ENCODE measurements at places on chromosomes 1 and 21.

DNA sequence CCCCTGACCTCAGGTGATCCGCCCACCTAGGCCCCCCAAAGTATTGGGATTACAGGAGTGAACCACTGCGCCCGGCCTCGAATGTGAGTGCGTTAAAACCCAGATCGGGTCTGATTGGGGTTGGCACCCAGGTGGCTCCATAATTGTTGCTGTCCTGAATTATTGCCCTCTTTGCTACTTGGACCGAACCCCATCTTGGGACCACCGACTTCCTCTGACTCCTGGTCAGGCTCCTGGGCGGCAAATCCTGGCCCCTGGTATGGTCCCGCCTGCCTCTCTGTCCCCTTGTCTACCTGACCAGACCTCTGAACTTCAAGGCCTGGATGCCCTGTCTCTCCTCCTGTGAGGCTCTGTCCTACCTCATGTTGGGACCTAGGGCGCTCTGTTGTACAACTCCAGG lies 32.8 kb downstream of the L1TD1 start:
- DNase-seq, result no peak

GRCh38 chr21:23374155-23374554 lies 2233.1 kb downstream of the MRPL39 start:
- DNase-seq, result no peak

GRCh38 chr1:18828224-18828623 lies 31.2 kb downstream of the TAS1R2 start:
- no peak for DNase-seq

DNA sequence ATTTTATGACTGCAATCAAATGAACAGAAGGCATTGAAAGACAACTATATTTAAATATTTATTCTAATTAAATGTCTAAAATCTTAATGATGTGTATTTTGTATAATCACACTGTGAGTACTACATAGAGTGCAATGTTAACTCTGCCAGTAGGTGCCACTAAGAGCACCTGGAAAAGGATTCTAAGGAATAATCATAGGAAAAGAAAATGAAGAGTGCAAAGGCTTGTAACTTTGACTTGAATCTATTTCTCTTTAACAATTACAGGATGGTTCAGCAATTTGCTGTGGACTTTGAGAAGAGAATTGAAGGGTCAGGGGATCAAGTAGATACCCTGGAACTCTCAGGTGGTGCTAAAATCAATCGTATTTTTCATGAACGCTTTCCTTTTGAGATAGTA lies 200.4 kb downstream of the DNM3 start:
- no peak for DNase-seq

GRCh38 chr21:26138615-26139257 lies 31.8 kb downstream of the APP start:
- no peak for DNase-seq

- DNase-seq, result no peak
These were observed 36.8 kb upstream of the SYT14 start for GRCh38 chr1:209901211-209901610.

GRCh38 chr1:177010211-177010825 lies 154.2 kb downstream of the ASTN1 start:
- DNase-seq, result no peak

- no peak for DNase-seq
These were observed 9.8 kb upstream of the FNBP1L start for GRCh38 chr1:93437976-93438605.

DNA sequence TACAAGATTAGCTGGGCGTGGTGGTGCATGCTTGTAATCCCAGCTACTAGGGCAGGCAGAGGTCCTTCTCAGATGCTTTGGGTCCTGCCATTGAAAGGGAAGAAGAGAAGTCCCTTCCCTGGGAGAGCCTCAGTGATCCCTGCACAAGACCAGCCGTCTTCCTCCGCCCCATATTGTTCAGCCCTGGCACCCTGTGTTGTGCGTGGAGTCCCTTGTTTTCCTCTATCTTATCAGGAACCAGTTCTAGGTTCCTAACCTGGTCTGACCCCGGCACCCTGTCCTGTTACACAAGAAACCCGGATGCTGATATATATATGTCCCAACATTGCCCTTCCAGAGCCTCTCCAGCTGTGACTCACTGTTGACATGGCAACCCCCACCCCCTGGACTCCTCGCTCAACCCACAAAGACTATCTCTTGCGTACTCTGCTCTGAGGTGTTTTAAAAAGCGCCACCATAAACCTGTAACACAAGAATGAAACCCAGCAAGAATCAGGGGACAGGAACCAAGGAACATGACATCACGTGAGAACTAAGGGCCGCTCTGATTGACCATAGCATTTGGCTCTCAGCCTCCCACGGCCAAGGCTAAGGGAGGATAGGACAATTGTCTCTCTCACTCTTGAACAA lies 4.8 kb downstream of the MX2 start:
- DNase-seq, result no peak

GRCh38 chr1:233582439-233582838 lies 31.5 kb upstream of the KCNK1 start:
- peak; percentile 5 for DNase-seq

DNA sequence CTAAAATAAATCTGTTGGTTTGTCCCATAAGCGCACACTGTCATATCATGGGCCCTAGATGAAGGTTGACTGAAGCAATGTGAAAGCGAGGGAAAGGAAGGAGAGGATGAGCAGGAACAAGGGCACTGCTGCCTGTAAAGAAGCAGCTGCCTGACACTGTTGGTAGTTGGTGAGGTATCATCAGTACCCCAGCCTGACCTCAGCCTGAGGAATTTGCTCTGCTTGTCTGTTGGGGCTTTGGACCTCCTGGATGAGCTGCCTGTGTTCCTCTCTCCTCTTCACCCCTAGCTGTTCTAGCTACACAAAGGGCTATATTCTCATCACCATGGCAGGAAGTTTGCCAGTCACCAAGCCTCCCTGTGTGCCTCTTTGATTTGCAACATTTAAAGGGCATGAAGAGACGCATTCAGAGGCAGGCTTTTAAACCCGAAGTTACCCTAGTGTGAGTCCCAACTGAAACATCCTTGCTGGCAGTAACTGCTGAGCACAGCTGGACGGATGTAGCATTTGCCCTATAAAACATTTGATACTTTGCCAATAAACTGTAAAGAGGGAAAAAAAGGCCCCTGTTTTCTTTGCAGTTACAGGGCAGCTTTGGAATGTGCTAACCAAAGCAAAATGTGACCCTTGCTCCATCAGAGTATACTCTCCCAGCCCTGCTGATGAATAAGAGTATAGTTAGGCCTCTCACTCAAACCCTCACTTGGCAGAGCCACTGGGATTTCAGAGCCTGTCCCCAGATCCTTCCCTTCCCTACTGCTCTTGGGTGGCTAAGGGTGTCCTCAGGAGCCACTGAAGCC lies 22.2 kb upstream of the SPATA6 start:
- no peak for DNase-seq

- DNase-seq, result no peak
These were observed 58.4 kb downstream of the NTMT2 start for GRCh38 chr1:170204121-170204520.

- DNase-seq, result no peak
These were observed 240.1 kb downstream of the RHOU start for GRCh38 chr1:228975238-228975907.

- no peak for DNase-seq
These were observed 73.5 kb downstream of the WLS start for GRCh38 chr1:68158837-68159236.

GRCh38 chr1:242489545-242489944 lies 35.0 kb downstream of the PLD5 start:
- DNase-seq, result no peak

DNA sequence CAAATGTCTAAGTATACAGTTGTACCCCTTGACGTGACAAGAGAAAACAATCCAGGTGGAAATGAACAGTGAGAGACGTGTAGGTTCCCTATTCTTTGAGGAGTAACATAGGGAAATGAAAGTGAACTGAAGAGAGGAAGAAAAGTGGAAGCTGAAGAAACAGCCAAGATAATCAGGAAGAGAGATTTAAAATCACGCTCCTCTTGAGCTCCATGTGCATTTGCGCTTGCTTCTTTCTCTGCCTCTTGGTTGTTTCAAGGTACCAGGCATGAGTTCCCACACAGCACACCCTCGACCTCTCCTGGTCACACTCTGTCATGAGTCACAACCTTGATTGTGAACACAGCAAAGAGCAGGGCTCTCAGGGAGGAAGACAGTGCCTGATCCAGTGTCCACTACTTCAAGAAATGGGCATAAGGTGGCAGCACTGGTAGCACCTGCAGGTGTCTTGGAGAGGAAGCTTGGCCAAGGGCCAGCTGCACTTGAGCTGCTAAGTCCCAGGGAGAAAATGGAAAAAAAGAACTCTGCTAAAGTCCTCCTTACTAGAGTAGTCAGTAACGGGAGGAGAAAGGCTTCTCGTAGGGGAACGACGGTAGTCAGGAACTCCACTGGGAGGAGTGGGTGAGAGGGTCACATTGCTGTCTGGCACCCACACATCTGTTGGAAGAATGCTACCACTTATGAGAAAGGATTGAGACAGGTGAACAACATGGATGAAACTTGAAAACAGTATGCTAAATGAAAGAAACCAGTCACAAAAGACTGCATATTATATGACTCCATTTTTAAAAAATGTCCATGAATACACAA lies 18.3 kb upstream of the ARID1A start:
- peak; percentile 24 for DNase-seq

- DNase-seq, result no peak
These were observed 262.6 kb downstream of the SIPA1L2 start for GRCh38 chr1:232367293-232367692.

- DNase-seq, result no peak
These were observed 18.6 kb downstream of the PTTG1IP start for GRCh38 chr21:44854664-44855446.

DNA sequence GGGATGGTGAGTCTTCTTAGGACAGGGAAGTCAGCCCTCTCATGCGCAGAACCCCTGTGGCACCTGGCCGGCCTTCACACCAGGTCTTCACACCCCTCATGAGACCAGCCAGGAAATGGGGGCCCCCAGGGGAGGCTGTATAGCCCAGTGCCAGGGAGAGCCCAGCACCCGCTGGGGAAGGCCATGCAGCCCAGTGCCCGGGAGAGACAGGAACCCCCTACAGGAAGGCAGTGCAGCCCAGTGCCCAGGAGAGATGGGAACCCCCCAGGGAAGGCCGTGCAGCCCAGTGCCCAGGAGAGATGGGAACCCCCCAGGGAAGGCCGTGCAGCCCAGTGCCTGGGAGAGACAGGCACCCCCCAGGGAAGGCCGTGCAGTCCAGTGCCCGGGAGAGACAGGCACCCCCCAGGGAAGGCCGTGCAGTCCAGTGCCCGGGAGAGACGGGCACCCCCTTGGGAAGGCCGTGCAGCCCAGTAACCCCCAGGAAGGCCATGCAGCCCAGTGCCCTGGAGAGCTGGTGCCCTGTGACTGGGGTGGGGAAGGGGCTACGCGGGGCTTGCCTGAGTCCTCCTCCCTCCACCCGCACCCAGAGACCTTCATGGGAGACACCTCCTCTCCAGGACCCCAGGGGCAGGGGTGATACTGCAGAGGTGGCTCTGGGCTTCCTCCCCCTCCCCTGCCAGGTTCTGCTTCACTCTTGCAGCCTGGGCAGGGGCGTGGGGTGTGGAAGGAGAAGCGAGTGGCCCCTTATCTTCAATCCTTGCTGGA lies 110.5 kb upstream of the COL6A1 start:
- DNase-seq, result no peak

- DNase-seq, result no peak
These were observed 18.3 kb upstream of the NPHP4 start for GRCh38 chr1:6010554-6010953.

GRCh38 chr1:68293609-68294366 lies 61.5 kb upstream of the WLS start:
- DNase-seq, result peak; percentile 57

DNA sequence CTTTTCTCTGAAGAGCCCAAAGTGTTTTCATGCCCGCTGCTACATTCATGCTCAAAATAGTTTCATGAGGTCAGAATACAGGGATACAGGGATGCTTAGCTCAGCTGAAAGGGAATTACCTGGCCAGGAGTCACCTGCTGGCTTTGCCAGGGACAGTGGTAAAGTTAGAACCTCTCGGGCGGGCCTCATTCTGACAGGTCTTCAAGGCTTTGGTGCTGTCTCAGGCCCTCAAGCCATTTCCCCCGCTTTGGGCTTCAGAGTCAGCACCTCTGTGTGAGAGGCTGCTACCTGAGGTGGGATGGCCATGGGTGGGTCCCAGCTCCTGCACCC lies 5.5 kb downstream of the RASSF5 start:
- no peak for DNase-seq

DNA sequence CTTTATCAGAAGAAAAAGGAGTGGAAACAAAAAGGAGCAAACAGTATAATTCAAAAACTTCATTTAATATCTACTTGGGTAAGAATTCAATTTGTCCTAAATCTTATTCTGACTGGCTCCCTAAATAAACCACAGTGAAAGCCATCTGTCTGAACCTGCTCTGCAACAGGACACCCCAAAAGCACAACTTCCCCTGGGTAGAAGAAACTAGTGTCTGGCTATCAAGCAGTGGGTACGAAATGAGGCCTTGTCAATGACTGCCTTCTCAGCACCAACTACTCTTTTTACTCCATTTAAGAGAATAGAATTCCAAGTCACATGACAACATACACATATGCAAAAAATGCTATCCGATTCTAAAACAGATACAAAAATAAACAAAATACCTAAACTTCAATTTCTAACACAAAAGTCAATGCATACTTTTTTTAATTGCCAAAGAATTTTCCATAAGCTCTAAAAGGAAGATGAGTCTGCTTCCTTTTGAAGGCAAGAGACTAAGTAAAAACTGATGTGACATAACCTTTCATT lies 206.8 kb downstream of the SLC45A1 start:
- DNase-seq, result no peak

GRCh38 chr1:15902882-15903281 lies 55.4 kb downstream of the SPEN start:
- no peak for DNase-seq

GRCh38 chr1:212525479-212526110 lies 83.0 kb upstream of the ATF3 start:
- DNase-seq, result no peak

GRCh38 chr1:156684227-156684782 lies 7.1 kb upstream of the NES start:
- no peak for DNase-seq

GRCh38 chr1:211601982-211602670 lies 23.2 kb upstream of the SLC30A1 start:
- no peak for DNase-seq

GRCh38 chr1:2151252-2151651 lies 43.3 kb downstream of the FAAP20 start:
- no peak for DNase-seq

- peak; percentile 15 for DNase-seq
These were observed 132.8 kb downstream of the PTPRC start for GRCh38 chr1:198771563-198772153.

- no peak for DNase-seq
These were observed 366.3 kb downstream of the HHAT start for GRCh38 chr1:210695026-210695425.

GRCh38 chr1:247482747-247483146 lies 24.8 kb upstream of the OR2B11 start:
- no peak for DNase-seq

GRCh38 chr1:198845271-198845670 lies 206.4 kb downstream of the PTPRC start:
- DNase-seq, result no peak

GRCh38 chr1:42947965-42948732 lies 10.5 kb downstream of the SLC2A1 start:
- DNase-seq, result no peak

All from nephron progenitor cell (in vitro differentiated cells).